Fibroblast of skin of left biceps (primary cell): ENCODE measurements at places on chromosomes 11 and 22.

DNA sequence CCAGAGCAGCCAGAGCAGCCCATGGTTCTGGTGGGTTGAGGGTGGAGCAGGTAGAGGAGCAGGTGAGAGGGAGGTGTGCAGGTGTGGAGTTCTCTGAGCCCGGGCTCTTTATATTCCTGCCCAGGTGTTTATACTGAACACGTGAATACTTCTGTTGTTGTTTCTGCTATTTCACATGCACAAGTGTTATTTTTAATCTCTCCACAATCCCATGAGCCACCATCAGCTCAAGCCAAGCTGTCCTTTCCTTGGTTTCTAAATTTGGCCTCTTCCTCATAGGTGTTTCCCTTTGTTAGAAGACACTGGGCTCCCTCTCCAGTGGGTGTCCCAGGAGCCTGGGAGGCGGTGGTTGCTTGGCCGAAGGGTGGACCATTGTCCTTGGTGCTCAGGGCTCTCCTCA lies at the start of gene KRTAP5-3:
TSS of gene KRTAP5-3 (minus strand) at position 101 of the 400 bp plus-strand sequence. CDS start at position 23, 78 bp downstream.
- DNase-seq: no peak

DNA sequence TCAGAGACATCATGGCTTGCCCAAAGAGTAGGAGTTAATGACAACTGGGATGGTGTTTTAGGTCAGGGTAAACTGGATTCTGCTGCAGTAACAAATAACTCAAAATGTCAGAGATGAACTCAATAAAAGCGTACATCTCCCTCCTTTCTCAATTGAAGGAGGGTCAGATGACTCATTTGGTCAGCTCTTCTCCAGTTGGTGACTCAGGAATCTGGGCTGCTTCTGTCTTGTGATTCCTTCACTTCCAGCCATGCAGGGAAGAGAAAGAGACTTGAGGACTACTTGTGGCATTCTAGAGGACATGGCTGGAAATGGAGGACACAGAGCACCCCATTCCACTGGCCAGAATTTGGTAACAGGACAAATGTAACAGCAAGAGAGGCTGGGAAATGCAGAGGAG lies 3.2 kb upstream of the SYT13 start:
- DNase-seq: no peak

GRCh38 chr11:113519989-113520613 lies 44.9 kb upstream of the DRD2 start:
- DNase-seq: no peak

DNA sequence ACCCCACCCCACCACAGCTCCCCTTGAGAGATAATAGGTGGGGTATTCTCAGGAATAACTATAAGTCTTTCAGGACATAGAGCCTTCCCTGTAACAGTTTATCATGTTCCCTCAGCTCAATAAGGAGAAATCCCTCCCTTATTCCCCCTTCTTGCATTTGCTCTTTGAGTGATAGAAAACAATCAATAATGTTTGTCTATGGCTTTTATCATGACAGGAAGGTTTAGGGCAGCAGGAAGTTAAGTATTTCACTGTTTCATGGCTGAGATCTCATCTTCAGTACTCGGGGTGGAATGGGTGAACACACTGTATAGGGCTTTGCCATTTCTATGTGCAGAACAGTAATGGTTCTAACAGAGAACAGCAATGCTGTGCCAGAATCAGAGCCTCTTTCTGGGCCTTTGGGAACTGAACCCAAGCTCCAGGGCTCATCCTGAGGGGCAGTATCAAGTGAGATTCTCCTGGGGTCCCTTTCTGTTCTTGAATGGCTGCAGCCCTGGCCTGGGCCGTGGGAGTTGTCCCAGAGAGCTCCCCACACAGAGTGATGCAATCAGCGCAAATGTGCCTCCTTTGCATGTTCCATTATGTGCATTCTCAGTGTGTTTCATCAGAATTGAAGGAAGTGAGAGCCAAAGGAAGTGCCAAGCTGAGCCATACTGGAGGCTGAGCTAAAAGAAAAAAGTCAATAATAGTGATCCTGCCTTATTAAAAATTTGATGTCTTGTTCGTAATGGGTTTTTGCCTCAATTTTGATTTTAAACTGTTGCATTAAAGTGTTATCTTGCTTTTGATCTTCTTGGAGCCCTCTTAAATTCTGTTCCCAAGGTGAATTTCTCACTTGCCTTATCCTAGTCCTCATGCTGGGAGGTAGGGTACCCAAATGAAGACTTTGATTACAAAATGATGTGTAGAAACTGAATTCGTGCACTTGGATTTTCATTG lies 2.9 kb upstream of the CYP2R1 start:
- peak; percentile 38 for DNase-seq

DNA sequence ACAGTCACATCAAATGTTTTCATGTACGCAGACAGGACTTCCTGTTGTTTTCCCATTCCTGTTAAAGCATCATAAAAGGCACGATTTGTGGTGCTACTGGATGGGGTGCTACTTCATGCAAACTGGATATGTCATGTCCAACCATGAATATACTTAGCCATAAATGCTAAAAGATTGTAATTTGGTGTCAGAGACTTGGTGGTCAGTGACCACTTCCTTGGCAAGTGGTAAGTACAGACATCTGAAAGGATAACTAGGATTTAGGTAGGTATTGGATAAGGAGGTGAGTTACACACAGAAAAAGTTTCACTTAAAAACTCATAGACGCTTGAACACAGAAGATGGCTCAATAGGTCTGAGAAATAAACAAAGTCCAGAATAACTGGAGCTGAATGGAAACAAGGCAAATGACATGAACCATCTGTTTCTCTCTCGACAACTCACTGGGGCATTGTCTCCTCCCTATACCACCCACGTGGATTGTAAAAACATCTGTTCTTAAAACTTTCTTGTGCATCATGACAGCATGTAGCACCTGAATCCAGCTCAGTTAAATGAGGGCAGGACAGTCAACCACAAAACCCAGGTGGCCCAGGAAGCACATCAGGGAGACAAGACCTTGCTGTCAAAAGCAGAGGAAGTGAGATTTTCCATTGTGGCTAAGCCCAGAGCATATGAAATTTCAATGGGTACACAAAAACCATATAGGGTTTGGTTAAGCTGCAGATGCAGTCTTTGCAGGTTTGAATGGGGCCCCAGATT lies 22.1 kb upstream of the IGLL5 start:
- no peak for DNase-seq

DNA sequence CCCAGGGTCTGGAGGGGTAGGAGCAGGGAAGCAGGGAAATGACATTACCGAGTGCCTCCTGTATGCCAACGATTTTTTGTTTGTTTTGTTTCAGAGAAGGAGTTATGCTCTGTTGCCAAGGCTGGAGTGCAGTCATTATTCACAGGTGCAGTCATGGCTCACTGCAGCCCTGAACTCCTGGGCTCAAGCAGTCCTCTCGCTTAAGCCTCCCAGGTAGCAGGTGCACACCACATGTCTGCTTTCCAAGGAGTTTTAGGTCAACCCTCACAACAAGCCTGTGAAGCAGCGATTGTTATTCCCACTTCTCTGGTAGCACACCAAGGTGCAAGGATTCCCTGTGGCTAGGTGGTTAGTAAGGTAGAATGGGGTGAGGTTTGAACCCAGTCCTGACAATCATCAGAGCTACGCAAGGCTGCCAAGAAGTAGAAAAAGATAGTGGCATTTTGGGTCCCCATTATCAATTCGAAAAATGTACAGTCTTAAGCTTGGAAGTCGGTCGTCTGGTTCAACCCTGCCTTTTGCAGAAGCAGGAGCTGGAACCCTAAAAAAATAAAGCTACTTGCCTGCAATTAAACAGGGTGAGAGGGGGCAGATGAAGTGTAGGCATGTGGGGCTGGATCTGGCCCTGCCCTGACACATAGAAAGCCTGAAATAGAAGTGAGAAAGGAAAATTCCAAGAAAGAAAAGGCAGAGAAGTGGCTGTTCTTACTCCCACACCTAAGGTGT lies 9.1 kb downstream of the UCP3 start:
- no peak for DNase-seq

DNA sequence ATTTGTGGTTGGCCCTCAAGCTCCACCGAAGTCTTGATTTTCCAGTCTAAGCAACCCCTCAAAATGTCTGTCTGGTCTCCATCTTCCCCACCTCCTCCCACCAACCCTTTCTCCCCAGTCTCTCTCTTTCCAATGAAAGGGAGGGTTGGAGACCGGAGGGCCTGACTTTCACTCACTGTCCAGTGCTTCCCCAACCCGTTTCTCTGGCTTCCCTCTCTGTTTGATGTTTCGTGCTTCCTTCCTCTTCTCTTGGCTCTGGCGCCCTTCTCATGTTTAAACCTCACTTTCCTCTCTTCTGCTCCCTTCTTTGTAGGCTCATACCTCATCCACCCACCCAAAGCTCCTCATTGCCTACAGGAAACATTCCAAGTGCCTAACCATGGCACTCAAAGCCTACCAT lies 11.1 kb upstream of the VPS37C start:
- no peak for DNase-seq

DNA sequence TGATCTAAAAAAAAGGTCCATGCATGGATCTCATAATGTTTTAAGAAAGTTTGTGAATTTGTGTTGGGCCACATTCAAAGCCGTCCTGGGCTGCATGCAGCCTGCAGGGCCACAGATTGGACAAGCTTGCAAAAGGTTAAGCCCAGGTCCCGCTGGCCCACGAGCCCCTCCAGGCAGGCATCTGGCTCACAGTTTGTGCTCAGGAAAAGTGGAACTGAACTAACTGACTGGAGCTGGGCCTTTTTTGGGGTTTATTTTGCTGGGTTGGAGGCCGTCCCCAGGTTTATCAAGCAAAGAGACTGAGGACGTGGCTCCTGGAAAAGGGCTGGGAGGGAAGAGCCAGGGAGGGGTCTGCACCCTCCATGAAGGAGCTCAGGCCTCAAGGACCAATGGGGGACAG lies 32.1 kb upstream of the BAIAP2L2 start:
- no peak for DNase-seq

GRCh38 chr22:38303974-38304373 lies 13.3 kb downstream of the CSNK1E start:
- no peak for DNase-seq

DNA sequence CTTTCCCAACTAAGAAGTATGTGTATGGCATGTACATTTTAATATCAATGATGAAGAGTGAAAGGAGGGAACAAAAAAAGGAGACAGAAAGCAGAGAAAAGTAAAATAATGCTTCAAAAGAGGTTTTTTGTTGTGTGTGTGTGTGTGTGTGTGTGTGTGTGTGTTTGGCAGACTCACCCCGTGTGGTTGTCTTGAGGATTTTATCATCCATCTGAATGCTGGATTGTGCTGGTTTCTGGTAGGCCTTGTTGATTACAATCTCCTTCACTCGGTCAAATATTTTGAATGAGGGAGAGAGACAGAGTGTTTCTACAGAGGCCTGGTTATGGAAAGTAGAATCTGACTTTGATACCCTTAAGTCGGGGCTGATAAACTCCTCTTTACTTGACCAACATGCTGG lies 128.5 kb downstream of the ENTHD1 start:
- no peak for DNase-seq

DNA sequence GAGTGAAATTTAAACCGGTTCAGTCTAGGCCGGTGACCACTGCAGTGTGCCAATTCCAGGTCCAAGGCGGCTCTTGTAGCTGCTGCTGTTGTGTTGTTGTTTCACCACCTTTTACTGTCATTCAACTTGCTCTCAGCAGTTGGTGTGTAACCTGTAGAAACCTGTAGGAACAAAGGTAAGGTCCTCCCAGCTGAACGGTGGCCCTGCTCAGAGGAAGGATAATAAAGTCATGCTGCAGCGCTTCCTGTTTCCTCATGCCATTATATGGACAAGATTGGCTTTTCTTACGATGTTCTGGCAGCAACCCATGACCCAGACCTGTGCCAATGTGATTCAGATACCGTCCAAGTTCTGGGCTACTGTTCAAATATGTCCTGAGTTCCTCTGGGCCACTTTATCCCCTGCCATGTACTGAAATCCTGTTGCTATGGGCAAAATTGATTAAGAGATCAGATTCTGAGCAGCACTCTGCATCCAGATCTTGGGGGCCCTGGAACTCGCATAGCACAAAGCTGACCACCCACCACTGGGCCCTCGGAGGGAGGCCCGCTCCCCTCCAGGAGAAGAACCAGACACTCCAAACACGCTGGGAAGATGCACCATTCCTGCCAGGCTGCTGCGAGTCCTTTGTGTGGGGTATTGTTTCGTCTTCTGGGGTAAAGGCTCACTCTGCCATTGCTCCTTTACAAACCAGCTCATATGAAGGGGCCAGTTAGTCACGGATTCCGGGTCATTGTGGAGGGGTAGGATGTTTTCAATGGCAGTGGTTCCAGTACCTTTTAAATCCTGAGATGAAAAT lies 13.2 kb downstream of the FAM181B start:
- DNase-seq: no peak

DNA sequence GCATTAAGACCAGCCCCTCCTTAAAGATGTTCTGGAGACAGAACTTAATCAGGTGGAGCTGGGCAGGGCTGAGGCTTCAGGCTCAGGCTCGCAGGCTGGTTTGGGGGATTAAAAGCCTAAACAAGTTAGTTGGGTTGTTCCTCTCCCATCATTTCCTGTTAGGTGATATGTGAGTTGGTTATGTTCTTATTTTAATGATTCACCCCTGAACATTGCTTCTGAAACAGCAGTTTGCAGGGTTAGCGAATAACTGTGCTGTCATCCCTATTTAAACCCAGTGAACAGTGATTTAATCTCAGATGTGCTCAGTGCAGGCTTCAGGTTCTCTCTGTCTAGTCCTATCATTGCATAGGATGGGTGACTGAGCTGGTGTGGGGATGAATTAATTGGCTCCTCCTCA lies 47.4 kb upstream of the BIRC3 start:
- DNase-seq: no peak

- DNase-seq: no peak
Observed at GRCh38 chr11:60530454-60531100, 15.4 kb downstream of the MS4A13 start.

- DNase-seq: no peak
Observed at GRCh38 chr22:39593066-39593930, 22.7 kb downstream of the CACNA1I start.

- DNase-seq: no peak
Observed at GRCh38 chr11:118889797-118890196, 6.1 kb downstream of the CXCR5 start.

- no peak for DNase-seq
Observed at GRCh38 chr22:39454385-39454871, 2.4 kb upstream of the MGAT3 start.

- DNase-seq: no peak
Observed at GRCh38 chr22:46770726-46771125, 8.3 kb downstream of the TBC1D22A start.
